ENCODE measurements at places on chromosomes 16 and 17.

DNA sequence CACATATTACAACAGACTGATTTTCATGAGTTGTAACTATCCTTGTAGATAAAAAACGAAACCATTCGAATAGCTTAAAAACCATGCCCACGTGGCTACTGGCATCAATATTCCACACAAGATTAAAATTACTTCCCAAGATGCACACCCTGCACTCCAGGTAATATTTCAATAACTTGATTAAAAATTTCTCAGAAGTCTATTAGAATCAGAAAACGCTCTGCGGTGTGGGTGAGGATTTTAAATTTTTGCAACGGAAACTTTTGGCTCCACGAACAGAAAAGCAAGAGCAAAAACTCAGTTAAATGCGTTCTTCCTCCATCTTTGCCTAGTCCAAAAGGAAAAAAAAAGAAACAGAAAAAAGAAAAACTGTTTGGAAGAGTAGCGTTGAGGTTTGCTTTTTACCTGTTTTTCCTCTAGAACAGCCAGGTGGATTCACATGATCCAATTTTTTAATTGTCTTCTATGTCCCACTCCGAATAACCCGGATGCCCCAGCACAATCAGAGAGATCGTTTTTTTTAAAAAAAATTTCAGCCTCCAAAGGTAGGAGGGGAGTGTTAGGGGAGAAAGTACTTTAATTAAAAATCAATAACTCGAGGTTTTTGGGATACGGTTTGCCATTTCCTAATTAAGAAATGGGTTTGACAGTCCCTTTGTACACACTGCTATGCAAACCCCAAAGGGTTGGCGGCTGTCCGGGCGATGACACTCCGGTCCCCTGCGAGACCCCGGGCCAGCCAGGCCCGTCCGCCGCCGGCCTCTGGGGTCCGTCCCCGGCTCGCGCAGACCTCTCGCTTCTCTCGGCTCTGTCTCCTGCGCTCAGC is 708 bp upstream of the NFAT5 start:
- DNase-seq: no peak

GRCh38 chr16:78134944-78135619 is 35.6 kb downstream of the WWOX start:
- no peak for DNase-seq

DNA sequence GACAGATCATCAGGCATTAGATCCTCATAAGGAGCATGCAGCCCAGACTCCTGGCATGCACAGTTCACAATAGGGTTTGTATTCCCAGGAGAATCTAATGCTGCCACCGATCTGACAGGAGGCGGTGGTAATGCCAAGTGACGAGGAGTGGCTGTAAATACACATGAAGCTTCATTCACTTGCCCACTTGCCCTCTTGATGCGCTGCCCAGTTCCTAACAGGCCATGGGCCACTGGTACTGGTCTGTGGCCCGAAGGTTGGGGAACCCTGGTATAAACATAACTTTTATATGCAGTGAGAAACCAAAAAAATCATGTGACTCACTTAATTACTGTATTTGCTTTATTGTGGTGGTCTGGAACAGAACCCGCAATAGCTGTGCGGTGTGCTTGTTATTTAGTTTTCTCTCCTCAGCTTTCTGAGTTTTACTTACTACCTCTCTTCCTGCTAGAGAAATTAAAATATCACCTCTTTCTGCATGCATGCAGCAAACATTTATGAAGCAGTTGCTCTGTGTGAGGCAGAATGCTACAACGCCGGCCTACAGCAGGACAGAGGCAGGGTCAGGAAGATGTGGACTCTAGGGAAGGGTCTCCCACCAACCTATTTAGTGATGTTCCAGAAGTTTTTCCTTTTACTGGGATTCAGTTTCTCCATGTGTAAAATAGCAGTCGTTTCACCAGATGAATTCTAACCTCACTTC is 151.3 kb downstream of the MAF start:
- DNase-seq: no peak

DNA sequence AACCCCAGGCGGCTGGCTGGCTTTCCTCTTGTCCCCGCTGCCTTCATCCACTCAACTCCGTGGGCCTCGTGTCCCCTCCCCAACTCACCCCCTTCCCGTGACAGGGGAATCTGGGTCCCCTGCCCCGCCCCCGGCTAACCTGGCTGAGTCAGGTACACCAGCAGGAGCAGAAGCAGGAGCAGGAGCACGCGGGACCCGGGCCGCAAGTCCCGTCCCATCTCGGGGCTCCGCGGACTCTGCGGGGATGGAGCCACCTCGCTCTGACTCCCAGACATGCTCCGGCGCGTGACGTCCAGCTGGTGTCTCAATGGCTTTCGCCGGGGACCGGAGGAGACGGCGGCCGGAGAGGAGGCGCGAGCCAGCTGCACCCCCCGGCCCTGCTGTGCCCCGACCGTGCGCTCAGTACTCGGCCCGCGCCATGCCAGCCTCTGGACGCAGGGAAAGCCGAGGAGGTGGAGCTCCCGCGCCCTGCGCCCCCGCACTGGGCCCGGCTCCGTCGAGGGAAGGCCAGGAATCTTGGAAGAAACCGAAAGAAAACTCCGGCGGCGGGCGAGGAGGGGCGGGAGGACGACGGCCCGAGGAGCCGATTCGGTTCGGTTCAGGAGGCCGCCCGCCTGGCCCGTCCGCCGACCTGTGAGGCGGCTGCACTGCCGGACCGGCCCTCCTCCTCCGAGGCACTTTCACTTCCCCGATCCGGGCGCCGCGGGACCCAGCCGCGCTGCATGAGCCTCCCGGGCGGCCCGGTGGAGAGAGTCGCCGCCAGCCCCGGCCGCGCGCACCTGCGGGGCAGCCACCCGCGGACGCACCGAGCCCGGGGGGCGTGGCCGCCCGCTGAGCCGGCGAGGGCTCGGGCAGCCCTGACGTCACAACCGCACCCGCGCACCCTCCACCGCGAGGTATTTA is at the start of the genes CXCL16 and ZMYND15:
TSS of gene CXCL16 (minus strand) at position 807 of the 903 bp plus-strand sequence. CDS start at position 218, 589 bp downstream.
TSS of gene ZMYND15 (plus strand) at position 712 of the 903 bp plus-strand sequence. CDS start 716 bp downstream, outside the sequence.
- peak; percentile 68 for DNase-seq

DNA sequence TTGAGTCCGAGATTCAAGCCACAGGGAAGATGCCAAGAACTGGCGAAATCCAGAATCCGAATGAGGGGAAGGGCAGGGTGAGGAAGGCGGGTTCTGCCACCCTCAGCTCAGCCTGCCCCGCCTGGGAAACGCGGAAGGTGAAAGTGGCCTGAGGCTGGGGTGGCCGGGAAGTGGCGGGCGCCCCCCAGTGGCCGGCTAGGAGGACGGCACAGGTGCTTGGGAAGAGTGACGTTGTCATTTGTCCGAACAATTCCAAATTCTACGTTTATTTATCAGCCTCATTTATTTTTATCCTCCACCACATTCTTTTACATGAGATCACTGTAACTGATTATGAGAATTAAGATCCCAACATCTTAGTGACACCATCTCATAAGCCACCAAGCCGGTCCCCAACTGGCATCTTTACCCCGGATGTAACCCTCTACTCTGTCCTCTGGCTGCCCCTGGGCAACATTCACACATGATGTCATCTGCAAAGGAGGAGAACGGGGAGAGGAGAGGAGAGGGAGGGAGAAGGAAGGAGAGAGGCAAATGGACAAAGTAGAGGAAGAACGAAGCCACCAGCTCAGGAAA is 21.3 kb downstream of the SRCIN1 start:
- DNase-seq: peak; percentile 31

DNA sequence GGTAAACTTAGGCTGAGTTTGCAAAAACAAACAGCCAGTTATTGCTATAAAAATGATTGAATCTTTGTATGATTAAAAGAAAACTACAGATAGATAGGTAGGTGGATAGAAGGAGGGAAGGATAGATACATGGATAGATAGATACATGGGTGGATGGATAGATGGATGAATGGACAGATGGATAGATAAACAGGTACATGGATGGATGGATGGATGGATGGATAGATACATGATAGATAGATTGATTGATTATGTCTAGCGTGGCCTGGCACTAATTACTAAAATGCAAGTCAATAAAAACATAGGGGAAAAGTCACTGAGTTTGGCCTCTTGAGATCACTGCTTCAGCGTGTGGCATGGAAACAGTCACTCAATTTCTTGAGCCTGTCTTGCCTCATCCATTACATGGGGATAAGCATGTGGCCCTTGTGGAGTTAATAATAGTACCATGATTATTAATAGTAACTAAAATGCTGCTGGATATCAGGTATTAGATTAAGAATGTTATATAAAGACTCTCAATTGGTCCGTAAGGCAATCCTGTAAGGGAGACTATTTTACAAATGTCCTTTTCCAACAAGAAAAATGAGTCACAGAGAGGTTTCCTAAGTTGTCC is 184.9 kb downstream of the HS3ST3A1 start:
- no peak for DNase-seq

DNA sequence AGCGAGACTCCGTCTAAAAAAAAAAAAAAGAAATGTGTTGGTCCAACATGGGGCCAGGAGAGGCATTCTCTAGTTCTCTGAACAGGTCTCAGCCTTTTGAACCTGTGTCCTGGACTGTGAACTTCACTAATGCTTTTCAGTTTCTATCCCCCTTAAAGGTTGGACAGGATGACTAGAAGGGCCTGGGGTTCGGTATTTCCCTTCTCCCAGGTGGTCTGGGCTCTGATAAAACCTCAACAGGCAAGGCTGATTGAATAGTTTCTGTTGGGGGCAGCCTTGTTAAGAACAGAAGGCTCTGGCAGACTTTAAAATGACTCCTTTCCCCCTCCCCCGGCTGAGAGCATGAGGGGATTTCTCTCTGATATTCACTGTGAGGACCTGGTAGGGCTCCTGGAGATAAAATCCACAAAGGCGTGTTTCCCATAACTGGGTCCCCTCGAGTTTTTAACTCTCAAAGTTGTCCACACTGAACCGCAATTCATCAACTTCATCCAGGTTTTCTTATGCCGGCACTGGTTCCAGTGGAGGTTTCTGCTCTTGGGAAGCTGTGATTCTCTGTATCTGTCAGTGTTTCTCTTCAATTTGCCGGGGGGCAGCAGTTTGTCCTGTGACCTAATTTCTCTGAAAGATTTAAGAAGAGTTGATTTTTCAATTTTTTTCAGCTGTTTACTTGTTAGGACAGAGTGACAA is 91.3 kb downstream of the METRNL start:
- no peak for DNase-seq

DNA sequence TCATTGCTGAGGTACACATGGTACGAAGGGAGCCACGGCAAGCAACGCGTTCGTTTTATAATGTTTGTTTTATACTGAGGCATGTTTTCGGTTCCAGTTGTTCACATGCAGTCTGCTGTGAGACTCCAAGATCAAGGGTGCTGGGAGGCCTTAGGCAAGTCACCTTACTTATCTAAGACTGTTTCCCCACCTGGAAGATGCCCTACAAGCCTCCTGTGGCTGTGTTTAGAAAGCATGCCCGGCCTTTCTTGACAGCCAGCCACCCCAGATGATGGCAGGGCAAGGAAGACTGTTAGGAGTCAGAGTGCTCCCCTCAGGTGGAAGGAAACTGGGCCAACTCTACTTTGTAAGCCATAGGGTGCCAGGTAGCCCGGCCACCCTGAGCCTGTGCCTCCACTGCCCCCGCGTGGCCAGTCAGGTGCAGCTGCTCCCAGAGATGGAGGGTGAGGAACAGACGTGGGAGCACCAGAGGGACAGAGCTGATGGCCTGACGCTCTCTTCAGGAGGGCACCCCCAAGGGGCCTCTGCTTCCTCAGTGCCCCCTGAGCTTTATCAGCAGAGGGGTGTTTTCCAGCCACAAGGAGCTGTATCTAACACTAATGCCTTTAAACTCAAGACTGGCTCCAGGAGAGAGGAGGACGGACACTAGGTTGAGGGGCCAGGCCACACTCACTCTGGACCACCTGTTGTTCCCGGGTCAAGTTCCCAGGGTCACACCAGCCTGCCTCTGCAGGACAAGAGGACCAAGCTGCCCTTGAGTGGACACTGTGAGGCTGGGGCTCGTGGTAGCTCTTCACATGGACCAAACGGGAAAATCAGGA is 5.4 kb downstream of the NAT9 start:
- peak; percentile 65 for DNase-seq

DNA sequence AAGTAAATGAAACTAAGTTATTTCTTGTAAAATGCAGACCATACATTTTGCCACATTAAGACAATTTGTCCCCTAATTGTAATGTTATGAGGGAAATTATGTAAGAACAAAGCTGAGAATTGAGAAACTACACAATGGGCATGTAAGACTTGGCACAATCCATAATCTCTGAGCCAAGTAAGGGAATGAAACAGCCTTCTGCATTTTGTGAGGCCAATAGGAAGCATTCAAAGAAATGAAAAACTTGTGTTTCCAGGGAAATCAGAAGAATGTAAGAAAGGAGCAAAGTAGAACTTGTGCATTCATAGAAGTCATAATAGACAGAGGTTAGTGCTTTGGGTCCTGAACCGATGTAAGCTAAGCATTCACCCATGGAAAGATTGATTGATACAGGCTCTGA is 1.8 kb downstream of the KRTAP9-4 start:
- DNase-seq: no peak

DNA sequence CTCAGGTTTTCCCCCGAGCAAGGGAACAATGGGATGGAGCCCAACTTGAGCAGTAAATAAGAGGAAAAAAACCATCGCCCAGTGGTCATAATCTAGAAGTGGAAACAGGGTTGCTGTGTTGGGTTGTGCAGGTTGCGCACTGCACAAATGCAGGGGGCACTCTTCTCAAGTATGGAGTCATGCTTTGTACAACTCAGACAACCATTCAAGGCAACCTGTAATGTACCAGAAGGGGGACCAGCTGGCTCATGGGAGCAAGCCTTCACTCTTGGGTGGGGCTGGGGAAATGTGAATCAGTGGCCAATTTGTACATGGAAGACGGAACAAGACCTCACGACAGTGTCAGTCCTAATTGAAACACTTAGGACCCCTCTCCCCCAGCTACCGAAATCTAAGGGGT is 23.9 kb upstream of the LITAF start:
- no peak for DNase-seq

- DNase-seq: no peak
These were observed 491 bp downstream of the POLR2C start for GRCh38 chr16:57462978-57463362.

DNA sequence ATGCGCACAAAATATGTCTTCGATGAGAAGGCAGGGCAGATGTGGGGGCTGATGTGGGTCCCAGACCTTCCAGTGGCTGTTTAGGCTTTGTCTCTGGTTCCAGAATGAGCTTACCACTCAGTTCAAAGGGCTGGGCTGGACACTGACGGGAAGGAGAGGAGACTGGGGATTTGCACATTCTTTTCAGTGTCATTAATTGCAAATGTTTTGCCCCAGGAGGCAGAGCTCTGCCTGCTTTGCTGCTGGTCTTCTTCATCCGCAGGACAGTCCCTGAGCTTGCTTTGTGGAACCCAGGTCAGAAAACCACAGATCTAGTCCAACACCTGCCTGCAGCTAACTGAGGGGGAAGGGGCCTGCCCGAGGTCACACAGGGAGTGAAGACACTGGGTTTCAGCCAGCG is 20.9 kb downstream of the KCNG4 start:
- no peak for DNase-seq

- no peak for DNase-seq
These were observed 116.4 kb upstream of the NLRP1 start for GRCh38 chr17:5700745-5701144.

DNA sequence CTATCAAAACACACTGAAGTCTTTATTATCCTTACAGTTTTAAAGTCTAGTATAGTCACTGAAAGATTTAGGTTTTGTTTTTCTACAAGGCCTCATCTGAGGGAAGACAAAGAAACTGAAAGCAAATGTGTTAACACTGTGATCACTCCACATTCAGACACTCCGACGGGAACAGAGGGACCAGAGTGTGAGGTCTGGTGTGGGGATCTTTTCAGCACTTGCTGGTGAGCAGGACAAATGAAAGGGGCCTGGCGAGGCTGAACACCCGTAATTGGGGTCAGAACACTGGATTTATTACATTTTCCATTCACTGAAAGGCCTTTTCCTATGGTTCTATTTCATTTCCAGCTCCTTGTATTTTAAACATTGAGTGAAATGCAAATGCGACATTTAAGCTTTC is 910.5 kb downstream of the CDH11 start:
- DNase-seq: no peak

- DNase-seq: peak; percentile 14
These were observed 47.5 kb downstream of the SLC6A2 start for GRCh38 chr16:55703003-55704001.

GRCh38 chr16:51416926-51417325 is 265.9 kb upstream of the SALL1 start:
- DNase-seq: no peak
